NCI-H748 treated with DMSO at 0.1 percent for 48 hours (cell line): ENCODE measurements at places on chromosomes 7 and 10.

GRCh38 chr7:66669088-66669487 lies 40.4 kb downstream of the KCTD7 start:
- DNase-seq: no peak

GRCh38 chr10:113820507-113820906 lies 33.4 kb downstream of the DCLRE1A start:
- DNase-seq: no peak

- no peak for DNase-seq
Measured at GRCh38 chr7:68689087-68689433, 909.2 kb upstream of the AUTS2 start.

DNA sequence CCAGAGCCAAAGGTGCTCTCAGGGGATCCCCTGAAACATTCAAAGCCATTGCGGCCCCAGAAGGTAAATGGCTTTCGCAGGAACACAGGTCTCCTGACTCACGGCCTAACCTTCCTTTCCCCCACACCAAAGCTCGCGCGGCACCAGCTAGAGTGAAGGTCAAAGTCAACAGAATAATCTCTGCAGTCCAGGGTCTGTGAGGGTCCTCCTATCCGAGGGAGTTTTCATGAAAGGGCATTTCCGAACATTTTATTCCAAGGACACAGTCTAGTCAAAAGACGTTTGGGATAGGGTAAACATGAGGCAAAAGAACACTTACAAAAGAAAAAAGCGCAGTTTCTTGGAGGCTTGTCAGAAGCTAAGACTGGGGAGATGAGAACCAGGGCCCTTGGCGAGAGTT lies 559 bp upstream of the STEAP2 start:
- no peak for DNase-seq

GRCh38 chr10:103284170-103284569 lies 7.2 kb downstream of the INA start:
- no peak for DNase-seq

GRCh38 chr10:4136121-4136520 lies 351.1 kb upstream of the KLF6 start:
- no peak for DNase-seq

DNA sequence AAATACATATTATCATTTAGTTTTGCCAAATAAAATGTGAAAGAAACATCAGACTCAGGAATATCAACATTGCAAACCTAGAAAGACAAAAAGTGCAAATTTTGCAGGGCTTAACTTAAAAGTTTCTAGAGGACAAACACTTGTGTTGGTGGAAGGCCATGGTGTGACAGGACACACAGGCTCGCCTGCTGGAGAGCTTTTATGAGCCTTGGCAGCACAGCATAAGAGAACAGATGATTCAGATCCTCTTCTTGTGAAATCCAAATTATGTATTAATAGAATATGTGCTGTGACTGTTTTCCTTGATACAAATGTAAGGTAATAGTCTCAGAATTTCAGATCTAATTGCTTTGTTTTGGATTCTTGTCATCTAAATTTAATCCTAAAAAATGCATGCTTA lies 72.9 kb upstream of the ABCB5 start:
- DNase-seq: no peak

- DNase-seq: no peak
Measured at GRCh38 chr7:38685851-38686250, 54.7 kb upstream of the AMPH start.

DNA sequence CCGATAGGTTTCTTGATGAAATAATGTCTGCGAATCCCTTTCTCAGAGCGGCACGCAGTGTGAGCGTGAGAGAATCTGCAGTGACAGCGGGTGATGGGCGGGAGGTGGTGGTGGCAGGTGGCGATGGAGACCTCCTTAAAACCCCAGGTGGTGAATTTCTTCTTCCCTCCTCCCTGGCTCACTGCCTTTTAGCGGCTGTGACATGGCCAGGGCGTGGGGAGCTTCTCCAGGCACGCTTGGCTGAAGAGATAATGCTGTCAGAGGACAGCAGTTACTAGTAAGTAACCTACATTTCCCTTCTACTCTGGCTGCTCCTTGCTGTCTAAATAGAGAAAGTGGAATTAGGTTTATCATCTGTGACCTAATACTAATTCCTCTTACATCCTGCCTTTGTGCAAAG lies 141.4 kb upstream of the INSYN2A start:
- DNase-seq: no peak

GRCh38 chr7:66500087-66500486 lies 128.6 kb upstream of the KCTD7 start:
- no peak for DNase-seq

DNA sequence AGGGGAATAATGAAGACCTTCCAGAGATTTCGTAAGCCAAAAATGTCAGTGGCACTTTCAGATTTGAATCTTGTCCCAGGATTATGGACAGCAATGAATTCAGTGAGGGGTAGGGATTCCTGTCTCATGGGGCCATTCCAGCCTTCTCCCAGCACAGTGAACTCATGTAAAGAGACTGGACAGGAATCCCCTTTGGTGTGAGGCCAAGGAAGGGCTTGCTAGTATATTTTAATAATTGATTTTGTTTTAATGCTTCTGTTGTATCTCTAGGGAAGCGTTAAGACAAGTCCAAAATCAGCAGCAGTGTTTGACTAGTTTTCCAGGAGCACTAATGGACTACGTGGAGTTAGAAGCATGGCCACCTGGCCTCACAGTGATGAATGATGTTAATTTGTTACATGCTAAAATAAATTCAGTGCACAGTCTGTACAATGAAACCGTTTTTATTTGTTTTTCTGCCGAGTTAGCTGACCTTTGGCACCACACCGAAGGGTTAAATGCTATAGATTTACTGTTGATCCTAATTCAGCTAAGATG lies 214.0 kb upstream of the DKK1 start:
- no peak for DNase-seq

DNA sequence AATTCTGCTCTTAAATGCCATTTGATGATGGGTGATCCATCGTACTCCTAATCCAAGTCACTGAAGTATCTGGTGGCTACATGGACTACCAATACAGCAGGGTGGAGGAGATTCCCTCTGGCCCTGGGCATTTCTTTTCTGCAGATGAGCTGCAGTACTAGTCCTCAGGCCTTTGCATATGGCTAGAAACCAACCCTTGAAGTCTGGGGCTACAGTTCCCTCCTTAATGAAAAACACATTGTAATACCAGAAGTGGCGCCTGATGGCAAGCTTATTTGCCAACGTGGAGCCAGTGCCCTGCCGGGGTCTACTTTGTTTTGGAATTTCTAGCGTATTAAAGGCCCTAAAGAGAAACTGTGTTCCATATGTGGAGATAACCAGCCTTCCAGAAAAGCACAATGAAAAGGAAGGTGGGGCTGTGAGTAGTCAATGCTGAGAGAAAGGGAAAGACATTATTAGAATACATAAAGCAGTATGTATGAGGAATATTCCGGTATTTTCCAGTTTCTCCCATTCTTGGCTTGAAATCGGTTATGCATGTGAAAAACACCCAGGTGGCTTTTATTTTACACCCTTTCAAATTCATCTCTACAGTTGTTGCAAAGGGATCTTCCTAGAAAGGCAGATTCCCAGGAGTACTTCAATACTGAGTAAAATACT lies 368.8 kb downstream of the PRPF18 start:
- no peak for DNase-seq

- DNase-seq: no peak
Measured at GRCh38 chr7:42452356-42452755, 215.3 kb upstream of the GLI3 start.

DNA sequence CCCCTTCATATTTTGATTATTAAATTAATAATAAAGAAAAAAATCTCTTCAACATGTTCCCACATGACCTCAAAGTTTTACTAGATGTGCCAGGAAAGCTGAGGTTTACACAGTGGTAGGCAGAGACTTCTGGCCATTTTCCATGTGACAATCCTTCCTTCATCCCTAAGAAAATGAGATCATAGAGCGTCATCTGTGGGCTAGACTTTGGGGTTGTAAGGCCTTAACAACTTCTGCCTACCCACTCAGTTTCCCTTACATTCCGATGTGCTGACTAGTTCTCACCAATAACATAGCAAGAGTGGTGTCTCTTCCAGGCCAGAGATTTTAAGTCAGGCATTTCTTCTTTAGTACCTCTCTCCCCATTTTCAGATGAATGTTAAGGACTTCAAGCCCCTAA lies 171.1 kb upstream of the PHF14 start:
- DNase-seq: no peak

DNA sequence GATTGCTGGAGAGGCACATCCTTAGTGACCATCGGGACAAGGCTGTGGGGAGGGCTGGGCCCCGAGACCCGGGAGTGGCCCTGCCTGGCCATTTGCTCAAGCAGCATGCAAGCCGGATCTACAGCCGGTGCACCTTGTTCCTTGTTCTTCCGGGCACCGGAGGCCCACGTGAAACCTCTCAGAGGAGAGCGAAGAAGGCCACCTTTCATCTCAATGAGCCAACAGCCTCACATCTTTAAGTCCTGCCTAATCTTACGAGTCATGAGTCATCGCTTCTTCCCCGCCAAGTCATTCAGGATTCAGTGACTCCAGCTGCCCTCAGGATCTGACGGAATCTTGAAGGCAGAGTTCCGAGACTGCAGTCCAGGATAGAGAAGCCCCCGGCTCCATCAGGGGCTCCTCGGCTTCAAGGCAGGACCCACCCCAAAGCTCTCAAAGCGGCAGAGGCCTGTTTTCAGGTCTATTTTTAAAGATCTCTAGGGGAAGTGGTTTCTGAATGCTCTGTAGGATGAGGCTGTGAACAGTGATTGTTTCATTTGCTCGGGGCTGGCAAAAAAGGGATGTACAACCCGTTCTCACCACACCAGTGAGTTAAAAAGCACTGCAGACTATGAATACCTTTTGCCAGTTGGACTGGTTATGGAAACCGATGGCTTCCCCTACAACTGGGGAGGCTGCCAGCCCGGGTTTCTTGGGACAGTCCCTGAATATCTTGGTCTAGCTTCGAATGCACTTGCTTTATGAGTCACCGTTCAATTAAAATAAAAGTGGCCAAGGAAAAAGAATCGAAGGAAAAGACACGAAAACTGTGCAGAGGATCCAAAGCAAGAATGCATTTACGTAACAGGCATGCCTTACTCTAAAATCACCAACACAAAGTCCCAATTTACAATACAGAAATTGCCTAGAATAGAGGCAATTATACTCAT lies 57.2 kb upstream of the ECHDC3 start:
- DNase-seq: no peak

DNA sequence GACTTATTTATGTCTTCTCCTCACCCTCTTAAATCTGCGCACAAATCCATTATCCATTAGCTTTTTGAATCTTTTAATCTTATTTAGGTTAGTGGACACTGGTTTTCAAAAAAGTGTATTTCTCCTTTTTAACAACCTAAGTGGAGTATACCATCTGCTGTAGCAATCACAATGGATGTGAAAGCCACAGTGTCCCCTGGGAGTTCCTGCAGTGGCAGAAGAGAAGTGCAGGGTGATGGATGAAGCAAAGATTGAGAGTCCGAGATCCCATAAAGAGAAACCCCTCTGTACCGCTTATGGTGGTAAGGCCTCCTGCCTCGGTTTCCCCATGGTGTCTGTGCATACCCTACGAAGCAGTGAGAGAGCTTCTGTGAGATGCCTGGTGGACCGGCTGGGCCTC lies 236.4 kb downstream of the COBL start:
- DNase-seq: no peak

GRCh38 chr10:69549959-69550358 lies 23.3 kb downstream of the NEUROG3 start:
- no peak for DNase-seq

DNA sequence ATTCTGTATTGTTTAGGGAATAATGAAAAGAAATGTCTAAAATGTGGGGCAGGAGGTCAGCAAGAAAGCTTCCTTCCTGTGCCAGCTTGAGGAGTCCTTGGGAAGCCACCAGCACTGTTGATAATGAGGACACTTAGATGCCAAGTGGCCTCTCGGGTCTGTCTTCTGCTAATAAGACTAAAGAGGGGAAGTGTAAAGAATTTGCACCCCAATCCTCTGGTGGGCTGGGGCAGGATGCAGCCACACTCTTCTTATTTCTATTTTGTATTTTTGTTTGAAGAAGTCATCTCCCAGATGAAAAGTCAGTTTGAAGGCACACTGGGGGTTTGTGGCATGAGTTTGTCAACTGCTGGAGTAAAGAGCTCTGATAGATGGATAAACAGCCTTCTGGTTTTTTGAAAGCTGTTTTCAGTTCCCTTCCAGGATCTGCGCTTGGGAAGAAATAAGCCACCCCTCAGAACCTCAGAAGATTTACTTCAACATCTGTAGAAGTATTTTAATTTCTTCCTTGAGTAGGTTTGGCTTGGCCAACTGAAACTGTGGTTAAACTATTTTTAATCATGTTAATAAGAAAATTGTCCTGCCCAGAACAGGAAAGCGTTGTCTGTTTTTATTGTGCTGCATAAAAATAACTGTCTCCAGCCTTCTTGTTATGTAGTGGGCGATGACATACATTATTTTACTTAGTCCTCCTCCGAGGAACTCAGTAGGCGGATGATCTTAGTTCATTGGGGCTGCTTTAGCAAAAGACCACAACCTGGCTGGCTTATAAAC lies 128.8 kb upstream of the GPR26 start:
- no peak for DNase-seq

DNA sequence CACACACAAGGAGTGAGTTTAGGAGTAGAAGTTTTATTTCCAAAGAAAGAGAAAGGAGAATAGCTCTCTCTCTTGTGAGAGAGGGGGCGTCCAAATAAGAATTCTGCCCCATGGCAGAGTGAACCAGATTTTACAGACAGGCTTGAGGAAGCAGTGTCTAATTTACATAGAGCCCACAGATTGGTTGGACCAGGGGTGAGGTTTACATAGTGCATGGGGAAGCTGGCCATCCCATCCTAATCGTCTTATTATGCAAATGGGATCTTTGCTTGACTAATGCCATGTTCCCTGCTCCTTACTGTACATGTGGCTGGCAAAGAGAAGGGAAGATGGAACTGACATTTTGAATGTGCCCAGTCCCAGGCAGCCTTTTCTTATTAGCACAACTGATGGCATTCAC lies 60.0 kb upstream of the ACSM6 start:
- no peak for DNase-seq
